EH (cell line): ENCODE measurements at places on chromosomes 5 and 9.

- no peak for DNase-seq
These were observed 12.2 kb downstream of the VDAC1 start for GRCh38 chr5:133992429-133993155.

GRCh38 chr9:21995666-21996398, 1.2 kb downstream of the CDKN2B-AS1 start:
- DNase-seq = peak; percentile 65

- DNase-seq = peak; percentile 84
These were observed at the start of gene P4HA2 for GRCh38 chr5:132227485-132228240. Gene P4HA2, minus strand, starts transcription at chr5:132227853. Its CDS starts 9,227 bp downstream, at chr5:132218626.

DNA sequence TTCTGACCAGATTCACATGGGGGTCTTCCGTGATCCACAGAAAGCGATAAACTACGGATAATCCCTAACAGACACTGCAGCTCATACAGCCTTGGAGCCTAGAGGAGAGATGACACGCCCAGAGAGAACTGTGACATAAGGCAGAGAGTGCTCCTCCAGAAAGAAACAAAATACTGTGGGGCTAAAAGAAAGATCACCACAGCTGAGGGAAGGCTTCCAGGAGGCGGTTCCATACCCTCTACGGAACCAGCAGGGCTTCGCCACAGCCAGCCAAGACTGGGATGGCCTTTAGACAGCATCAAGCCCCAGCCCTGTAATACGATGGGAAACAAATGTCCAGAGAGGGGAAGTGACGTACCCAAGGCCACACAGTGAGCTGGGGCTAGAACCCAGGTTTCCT, 19.3 kb downstream of the GPX3 start:
- no peak for DNase-seq

DNA sequence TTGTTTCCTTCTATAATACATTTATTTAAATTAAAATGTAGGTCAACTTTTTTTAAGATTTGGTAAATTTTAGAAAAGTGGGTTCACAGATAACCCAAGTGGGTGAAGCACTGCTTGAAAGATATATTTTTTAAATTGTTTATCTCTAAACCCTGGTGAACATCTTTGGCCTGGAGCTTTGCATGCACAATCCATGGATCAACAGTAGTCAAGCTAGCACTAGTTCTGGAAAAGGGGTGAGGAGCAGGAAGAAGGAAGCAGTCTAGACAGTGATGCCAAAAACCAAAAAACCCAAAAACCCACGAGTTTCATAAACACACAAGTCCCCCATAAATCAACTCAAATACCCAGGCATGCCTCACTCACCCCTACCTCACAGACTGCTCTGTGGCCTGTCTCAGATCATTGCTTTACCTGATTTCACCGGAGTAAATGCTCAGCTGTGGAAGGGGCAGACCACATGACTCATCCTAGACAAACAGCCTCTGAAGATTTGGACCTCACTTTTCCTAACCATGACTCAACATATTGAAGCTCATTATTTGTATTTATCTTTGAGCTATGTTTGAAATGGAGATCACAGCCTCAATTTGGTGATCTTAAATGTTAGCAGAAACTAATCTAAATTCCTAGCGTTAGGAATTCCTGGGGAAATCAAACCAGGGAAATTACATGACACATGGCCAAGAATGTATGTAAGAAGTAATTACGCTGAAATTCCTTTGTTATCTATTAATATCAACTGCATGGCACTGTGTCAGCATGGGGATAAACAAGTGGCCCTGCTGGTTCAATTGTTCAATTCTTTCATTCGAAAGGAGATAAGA, 149.6 kb downstream of the ZNF608 start:
- DNase-seq = peak; percentile 75

DNA sequence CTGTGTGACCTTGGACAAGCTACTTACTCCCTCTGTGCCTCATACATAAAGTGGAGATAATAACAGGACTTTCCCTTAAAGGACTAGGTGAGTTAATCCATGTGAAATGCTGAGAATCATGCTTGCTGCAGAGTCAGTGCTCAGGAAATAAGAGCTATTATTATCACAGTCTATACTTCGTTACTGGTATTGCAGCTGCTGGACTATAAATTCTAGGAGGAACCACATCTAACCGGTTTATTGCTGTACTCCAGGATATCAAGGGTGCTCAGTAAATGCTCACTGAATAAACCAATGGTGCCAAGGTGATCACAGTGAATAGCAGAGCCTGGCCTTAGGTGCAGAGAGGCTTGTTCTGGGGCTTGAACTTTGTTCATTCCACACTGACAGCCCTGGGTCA, 69.3 kb downstream of the HSPA4 start:
- DNase-seq = peak; percentile 16

- DNase-seq = peak; percentile 62
These were observed 44.2 kb downstream of the NIPSNAP3B start for GRCh38 chr9:104808035-104808614.

DNA sequence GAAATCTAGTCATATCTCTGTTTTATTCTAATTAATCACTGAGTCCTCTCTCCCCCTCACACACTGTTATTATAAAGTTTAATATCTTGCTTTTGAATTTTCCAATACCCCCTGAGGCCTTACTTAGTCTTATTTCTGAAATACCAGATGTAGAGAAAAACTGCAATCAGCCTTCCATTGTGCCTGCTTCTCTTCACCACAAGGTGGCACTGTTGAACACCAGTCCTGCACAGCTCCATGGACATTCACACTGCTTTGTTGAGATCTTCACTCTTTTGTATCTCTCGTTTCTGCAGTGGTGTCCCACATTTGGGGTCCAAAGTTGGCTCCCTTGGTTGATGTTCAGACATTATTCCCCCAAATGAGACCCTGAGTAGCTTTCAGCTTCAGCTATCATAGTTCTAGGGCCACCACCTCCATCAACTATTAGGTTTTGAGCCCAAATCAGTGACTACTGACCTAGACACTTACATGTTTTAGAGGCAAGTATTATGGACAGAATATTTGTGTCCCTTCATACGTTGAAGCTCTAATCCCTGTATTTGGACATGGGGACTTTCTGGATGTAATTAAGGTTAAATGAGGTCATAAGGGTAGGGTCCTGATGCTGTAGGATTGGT, 24.3 kb downstream of the BOD1 start:
- no peak for DNase-seq

GRCh38 chr9:84238652-84239051, 101.9 kb downstream of the SLC28A3 start:
- no peak for DNase-seq

GRCh38 chr5:107563959-107564544, 106.7 kb downstream of the EFNA5 start:
- DNase-seq = no peak

DNA sequence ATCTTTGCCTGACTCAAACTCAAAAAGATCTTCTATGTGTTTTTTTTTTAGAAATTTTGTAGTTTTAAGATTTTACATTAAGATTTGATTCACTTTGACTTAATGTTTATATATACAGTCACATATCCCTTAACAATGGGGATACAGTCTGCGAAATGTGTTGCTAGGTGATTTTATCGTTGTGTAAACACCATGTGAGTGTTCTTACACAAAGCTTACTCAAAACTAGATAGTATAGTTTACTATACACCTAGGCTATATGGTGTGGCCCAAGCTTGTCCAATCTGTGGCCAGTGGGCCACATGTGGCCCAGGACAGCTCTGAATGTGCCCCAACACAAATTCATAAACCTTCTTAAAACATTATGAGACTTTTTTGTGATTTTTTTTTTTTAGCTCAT, 131.9 kb downstream of the CWC27 start:
- no peak for DNase-seq

DNA sequence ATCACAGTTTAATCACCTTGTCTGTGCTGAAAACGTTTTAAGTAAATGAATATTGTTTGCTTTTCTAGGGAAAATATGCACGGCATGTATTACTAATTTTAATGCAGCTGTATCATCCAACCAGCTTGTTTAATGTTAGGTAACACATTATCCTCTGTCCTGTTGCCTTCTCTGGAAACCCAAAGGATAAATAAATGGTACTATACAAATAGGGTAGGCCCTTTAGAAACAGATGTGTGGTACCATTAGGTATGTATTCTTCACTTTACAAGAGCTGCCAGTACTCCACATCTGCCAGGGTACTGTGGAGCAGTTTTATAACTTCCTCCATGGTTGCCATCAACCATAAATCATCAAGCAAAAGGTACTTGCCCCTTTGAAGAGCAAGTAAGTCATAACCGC, 42.9 kb downstream of the FAF2 start:
- peak; percentile 72 for DNase-seq

DNA sequence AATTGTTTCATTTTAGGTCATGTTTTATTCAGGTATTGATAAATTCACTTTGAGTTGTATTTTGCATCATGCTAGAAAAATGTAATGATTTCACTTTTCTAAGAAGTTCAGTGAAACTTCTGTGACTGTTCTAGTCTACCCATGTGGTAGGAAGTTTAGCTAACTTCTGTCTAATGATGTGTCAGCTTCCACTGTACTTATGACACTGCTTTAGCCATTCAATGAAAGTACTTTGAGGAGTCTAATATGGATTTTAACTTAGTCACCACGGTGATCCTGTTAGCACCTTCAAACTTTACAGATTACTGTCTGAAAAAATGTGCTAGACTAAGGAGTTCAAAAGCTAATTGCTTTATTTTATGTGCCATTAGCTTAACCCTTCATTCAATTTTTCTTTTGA, 1510.5 kb upstream of the CDH9 start:
- no peak for DNase-seq

GRCh38 chr5:88667496-88668201, 215.3 kb downstream of the MEF2C start:
- no peak for DNase-seq
